ENCODE measurements at places on chromosomes 4 and X.

DNA sequence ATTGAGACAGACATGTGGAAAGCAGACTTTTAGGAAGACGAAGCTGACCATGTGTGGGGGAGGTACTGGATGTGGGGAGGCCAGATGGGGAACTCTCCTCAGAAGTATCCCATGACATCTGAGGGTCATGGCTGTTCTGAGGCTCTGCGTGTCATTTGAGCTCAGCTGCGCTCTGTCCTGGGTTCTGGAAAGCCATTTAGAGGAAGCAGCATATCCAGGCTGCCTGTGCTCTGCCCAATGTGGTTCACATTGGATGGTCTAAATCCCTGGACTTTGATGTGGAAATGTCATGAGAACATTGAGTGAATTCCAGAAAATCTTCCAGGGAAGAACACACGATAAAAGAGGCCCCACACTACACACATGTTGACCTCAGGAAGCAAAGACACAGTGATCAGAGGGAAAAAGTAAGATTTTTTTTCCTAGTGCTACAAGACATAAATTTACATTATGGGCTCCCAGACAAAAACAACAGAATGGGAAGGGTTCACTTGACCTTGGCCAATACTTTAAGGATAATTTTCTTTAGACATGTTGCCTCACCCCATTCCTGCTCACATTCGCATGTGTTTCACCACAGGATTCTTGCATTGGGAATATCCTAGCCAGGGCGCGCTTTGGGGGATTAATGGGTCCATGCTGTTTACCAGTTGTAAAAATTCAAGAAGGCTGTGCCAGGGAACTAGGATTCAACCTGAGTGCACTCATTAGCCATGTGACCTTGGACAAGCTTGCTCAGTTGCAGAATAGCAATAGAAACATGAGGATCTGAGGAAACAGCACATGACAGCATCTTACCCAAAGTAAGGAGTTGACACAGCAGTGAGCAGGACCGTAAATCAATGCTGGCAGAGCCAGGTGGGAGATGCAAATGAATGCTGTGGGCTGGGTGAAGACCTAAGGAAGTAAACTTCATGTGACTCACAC, 73.2 kb upstream of the C1QTNF7 start:
- DNase-seq = no peak

DNA sequence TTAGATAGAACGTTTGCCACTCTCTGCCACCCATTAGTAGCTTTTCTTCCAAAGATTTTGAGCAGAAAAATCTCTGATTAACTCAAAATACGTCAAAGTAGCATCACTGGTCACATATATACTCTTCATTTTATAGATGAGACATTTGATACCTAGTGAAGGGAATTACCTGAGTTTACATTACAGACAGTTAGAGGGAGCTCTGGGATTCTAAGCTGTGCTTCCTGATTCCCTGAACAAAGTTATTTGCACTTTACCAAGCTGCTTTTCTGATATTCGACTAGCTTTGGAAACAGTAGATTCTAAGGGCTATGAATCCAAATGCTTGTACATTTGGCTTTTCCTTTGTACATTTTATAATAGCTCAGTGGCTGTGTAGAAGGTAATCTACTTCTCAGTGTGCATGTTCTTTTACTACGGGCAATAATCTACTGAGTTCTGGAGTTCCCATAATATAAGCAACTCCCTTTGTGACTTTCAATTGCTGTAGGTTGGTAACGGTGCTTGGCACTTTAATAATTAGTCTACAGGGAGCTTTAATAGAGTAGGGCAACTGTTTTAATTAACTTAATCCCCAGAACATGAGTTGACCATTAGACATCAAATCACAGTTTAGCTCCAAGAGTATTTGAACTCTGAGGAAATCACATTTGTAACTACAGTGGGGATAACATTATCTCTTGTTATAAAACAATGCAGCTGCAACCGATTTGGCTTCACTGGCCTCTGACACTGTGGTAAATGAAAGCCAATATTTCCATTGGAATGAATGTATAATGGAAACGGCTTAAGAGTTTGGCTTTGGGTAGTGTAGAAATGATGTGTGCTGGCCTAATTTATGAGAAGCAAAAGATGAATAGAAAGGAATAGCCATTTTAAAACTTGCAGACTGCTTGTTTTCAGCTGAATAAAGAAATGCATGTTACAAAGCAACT, 1602.4 kb downstream of the STIM2 start:
- peak; percentile 27 for DNase-seq

GRCh38 chrX:109840585-109840984, 107.5 kb upstream of the ACSL4 start:
- peak; percentile 16 for DNase-seq

- no peak for DNase-seq
Observed at GRCh38 chrX:53333853-53334252, 52.5 kb upstream of the IQSEC2 start.

DNA sequence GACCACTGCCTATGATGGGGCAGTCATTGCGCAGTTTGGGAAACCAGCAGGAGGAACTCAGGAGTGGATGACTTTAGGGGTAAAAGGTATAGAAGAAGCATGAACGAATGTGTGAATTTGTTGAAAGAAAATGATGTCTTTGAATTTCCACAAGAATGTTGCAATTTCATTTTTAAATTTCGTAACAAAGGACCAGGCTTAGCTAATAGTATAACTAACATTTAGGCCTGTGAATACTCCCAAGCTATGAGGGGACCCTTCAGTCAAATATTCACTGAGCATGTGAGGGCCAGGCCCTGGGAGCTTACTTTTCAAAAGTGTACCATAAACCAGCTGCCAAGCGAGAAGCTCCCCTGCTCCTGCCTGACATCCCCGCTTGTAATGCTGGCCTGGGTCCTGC, 5.3 kb downstream of the MPC1L start:
- no peak for DNase-seq

DNA sequence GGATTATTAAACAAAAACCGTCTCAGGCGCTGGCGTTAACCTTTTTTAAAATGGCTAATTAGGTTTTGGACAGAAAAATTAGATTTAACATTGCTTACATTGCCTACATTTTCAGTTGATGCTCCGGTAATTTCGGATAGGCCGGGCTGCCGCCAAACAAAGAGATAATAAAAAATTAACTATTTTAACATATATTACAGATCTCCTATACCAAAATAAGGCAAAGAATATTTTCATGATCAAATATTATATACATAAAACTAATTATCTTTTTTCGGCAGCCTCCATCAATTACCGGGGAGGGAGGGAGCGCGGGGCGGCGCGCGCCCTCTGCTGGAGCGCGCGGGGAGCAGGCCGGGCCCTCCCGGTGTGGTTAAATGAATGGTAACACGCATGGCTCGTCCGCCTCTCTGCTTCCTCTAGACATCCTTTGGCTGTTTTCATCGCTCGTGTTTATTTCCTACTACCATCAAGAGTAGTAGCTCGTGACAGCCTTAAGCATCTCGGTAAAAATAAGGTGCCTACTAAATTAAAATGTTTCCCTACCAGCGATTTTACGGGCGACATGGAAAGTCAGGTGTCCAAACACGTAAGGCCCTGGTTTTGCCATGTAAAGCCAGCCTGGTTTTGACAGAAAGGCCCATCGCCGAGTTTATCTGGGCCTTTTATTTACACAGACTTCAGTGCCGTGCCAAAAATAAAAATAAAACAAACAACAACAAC, 52.4 kb upstream of the TMEM33 start:
- peak; percentile 35 for DNase-seq

DNA sequence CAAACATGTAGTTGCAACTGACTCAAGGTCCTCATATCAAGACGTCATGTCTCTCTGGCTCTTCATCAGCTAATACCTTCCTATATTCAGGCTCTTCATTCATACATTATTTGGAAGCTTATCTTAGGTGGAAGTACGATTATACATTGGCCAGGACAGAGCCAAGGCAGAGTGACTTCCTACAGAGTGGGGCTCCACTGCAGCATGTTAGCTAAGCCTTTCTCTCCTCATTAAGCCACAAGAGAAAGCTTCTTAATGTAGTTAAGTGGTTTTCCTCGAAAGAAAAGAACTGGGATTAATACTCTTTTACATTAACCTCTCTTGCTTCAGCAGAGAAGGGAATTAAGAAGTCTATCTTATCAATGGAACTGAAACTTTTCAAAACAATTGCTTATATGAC, 15.0 kb downstream of the C4orf33 start:
- DNase-seq = peak; percentile 2

GRCh38 chr4:7105276-7105675, 37.4 kb upstream of the GRPEL1 start:
- DNase-seq = no peak

DNA sequence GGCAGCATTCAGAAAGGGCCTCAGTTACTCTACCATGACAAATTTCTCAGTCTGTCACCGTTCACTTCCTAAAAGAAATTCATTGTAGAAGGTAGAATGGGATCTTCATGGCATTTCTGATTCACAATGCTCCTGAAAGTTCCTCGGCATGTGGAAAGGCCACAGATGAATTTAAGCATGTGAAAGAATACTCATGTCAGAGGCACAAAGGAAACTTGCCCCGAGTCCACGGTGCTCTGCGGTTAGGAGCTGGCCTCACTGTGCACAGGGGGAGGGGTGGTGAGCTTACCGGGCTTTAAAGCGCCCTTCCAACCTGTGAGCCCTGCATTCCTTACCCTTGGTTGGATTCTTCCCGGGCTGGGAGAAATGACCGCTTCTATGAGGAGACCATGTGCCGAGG, 9.3 kb downstream of the TKTL1 start:
- no peak for DNase-seq

DNA sequence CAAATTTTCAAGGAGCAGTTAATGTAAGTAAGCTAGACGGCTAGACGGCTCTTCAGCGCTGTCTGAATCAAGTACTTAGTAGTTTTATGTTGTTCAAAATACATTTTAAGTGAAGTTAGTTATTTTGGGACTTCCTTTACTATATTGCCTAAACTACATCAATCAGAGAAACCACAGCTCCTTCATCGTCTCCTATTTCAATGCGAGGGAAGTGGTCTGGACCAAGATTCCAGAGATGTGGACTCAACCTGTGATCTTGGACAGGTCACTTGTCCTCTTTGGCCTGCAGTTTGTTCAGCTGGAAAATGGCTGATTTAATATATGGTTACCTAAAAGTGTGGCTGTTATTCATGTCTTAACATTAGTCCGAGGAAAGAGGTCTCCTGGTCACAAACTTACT, 10.6 kb downstream of the ING2 start:
- no peak for DNase-seq

DNA sequence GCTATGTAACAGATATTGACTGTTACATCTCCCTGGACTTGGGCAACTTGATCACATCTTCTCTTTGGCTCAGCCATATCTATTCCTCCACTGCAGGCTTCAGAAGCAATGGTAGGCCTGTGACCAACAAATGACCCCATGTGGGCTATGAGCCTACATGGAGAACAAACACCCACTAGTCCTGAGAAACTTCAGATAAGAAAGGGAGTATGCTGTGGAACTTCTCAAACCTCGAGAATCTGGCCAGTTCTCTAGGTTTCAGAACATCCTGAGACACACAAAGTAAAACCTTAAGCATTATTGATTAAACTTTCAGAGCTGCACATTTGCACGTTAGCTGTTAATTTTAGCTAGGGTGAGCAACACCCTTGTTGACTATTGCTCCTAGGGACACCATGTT, 16.3 kb downstream of the RBMX2 start:
- no peak for DNase-seq

- peak; percentile 81 for DNase-seq
Observed at GRCh38 chrX:101658661-101659491, 774 bp downstream of the ARMCX2 start.

- peak; percentile 79 for DNase-seq
Observed at GRCh38 chr4:145935253-145936141, 3.1 kb downstream of the ZNF827 start.

GRCh38 chr4:170033999-170034398, 7.8 kb upstream of the MFAP3L start:
- no peak for DNase-seq

DNA sequence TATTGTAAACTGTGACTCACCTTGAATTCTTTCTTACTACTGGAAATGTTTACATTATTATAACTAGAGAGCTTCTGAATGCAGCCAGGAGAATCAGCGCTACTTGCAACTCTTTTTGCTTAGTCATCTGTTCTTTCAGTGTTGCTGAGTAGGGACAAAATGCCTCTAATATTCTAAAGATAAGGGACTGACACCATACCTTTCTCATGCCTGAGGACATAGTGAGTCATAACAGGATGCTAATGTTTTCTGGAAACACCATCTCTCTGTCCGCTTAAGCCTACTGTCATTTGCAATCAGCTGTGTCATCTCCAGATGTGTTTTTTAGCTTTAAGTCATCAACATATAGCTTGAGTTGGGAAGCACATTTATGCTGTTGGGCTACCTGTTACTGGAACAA, 108.3 kb downstream of the QRFPR start:
- peak; percentile 92 for DNase-seq

- DNase-seq = no peak
Observed at GRCh38 chr4:122673252-122673651, 52.4 kb upstream of the IL21 start.

DNA sequence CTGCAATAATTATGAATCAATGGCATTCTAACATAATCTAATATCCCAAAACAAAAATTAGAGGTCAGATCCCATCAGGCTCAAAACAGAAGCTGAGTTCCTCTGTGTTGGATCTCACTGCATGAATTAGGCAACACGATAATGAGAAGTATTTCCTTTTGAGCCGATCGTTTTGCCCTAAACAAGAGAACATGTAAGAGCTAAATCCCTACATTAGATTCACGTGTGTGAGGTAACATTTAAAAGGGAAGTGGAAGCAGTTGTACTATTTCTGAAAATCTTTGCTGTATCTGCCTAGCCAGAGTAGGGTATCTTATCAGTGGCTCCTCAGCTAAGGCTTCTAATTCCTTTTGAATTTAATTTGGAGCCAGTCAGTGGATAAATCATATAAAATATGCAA, 115.6 kb downstream of the C4orf51 start:
- no peak for DNase-seq

DNA sequence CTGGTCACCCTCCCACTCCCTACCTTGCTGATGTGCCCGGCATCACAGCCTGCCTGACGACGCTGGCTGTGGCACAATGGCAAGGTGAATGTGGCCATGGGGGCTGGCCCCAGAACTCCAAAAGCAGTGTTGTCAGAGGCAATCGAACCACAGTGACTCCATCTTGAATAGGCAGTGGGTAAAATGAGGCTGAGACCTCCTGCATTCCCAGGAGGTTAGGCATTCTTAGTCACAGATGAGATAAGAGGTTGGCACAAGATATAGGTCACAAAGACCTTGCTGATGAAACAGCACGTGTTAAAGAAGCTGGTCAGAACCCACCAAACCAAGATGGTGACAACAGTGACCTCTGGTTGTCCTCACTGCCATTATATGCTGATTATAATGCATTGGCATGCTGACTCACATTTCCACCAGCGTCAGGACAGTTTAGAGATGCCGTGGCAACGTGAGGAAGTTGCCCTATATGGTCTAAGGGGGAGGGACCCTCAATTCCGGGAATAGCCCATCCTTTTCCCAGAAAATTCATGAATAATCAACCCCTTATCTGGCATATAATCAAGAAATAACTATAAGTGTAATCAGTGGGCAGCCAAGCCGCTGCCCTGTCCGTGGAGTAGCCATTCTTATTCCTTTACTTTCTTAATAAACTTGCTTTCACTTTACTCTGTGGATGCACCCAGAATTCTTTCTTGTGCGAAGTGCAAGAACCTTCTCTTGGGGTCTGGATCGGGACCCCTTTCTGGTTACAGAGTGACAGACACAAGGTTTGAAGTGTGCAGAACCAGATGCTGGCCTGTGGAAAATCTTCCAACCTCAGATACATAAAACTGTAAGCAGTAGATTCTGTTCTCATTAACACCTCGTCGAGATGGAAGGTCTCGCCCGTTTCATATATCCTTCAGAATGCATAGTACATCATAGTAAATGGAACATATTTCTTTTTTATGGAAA, 26.8 kb upstream of the CLDN24 start:
- peak; percentile 77 for DNase-seq
